ENCODE measurements at places on chromosomes 4 and X.

DNA sequence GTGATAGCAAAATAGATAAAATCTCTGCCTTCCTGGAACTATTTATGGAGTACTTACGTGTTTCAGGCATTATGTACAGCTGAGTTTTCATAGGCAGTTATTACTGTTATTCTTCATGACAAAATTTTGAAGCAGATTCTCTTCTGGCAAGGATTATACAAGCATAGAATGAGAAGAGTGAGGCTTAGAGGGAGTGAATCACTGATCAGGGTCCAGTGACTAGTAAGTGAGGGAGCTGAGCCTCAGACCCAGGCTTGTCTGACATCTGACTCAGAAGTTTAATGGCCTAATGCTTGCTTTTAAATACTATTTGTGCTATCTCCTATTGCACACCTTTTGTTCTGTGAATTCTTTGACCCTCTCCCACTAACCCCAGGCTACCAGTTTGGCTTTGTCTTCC, 110.6 kb downstream of the DTHD1 start:
- DNase-seq = no peak

DNA sequence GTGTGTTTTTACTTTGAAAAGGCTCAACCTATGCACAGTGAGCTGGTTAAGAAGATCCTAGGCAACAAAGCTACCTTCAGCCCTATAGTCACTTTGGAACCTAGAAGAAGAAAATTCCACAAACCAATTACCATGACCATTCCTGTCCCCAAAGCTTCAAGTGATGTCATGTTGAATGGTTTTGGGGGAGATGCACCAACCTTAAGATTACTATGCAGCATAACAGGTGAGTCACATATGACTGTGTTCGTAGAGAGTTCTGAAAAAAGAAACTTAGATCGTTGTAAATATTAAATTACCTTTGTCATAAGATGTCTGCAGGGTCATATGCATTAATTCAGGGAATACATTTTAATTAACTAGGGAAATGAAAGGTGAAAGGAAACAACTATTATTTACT, 287.1 kb downstream of the ANK2 start:
- no peak for DNase-seq

DNA sequence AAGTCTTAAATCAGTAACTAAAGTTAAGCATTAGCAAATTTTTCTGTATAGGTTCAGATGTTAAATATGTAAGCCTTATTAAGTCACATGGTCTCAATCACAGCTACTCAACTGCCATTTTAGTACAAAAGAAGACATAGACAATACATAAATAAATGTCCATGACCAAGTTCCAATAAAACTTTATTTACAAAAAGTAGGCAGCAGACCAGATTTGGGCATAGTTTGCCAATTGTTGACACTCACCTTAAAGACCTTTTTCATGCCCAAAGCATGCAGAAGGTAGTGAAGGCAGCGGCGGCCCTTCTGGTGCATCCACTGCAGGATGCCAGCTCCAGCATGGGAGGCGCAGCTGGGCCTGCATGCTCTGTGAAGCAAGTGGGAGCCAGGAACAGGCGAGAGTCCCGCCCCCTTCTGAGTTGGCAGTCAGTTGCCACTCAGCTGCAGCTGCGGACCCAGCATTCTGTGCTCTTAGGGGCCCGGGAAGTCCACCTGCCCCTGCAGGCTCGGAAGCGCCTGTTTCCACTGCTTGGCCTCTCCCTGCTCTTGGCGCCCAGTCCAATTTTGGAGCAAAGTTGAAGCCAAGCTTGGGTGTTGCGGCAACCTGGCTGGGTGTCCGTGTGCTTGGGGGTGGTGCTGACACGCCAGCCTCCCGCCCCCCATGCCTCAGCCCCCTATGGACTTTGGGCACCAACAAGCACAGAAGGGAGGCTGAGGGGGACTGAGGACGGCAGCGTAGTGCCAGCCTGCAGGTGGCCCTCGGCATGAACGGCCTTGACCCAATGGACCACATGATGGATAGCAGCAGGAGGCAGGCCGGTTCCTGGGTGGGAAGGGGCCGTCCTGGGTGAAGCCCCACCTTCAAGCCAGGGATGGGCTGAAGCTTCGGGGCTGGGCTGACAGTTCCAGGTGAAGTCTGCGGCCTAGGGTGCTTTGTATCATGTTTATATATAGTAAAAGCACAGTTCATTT, 42.4 kb upstream of the PABPC4L start:
- DNase-seq = no peak

GRCh38 chrX:55127692-55128091, 38.9 kb downstream of the PAGE2 start:
- DNase-seq = no peak

DNA sequence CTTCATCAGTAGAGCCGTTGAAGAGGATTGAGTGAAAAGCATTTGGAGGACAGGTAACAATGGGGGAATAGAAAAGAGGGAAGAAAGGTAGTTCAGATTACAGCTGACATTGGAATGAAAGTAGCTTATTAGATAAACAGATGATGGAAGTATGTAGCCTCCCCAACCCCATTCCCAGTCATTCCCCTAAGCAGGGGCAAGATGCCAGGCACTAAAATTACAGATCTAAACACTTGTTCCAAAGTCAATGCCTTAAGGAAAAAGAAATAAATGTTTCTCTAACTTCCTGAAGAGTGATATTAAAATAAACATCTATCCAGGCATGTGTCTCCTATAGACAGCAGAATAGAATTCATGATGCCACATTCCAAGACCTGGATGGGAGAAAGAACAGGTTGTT, 350.8 kb downstream of the PDGFC start:
- DNase-seq = no peak

DNA sequence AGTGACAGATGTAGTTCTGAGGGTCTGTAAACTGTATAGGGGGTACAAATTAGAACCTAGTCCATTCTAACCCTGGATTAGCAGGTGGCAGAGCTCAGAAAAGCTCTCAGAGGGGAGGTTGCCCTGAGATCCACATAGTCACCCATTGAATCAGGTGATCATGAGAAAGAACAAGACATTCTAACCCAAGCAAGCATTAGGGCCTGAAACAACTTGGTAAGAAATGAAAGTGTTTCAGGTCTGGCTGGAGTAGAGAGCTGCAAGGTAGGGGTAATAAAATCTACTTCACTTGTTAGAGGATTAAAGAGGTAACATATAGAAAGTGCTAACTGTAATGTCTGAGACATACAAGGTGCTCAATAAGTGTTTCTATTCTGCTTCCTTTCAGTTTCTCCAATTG, 8.8 kb upstream of the BMP2K start:
- no peak for DNase-seq

GRCh38 chr4:101126059-101126458, 221.3 kb downstream of the PPP3CA start:
- DNase-seq = no peak

DNA sequence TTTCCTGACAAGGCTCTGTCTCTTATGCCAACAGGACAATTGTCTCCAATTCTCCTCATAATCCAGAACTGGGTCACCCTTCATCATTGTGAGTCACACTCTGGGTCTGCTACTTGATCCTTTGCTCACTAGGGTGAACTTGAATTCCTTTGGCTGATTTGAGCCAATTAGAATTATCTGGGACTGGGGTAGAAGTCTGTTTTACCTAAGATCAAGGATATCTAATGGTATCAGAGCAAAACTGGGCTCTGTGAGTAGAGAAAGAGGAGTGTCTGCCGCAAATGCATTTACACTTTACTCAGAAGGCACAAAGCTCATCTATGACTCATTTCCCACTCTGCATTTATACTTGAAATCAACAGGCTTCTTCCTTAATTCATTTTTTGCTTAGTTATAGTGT, 72.6 kb downstream of the PITX2 start:
- DNase-seq = no peak

GRCh38 chr4:14608630-14609029, 393.7 kb upstream of the CPEB2 start:
- DNase-seq = no peak

DNA sequence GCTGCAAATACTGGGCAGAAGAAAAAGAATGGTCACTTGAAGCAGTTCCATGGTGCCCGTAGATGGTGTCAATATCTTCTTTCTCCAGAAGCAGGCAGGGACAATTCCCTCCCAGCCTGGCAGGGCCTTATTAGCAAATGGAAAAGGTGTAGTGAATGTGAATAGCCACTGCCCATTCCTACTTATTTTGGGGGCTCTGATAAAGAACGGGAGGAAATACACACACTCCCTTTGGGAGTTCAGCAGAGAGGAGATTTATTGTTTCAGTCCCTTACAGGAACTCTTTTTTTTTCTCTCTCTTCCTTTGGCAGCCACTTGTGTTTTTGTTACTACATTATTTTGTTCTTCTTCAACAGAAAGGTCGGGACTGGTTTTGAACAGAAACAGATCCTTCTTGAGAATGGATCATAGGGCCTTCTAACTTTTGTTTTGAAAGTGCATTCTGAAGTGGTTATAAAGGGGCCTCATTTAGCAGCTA, at the start of gene EMCN:
EMCN (minus strand) TSS at position 159 of the 478 bp plus-strand sequence; CDS start at position 51, 108 bp downstream.
- no peak for DNase-seq

DNA sequence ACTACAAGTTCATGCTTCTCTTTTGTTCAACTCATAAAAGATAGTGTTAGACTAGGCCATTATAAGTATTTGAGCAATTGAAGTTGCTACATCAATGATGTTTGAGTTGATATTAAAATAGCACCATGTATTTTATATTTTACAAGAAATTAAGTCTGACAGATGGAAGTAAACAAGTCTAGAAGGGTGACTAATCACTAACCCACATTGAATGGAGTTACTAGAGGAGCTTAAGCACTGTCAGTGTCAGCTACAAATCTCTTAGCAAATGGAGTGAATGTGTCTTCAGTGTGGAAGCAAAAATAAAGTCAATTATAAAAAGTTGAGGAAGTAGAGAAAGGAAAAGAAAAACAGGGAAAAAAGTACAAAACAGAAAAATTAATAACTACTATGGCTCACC, 592.5 kb downstream of the PCDH18 start:
- DNase-seq = no peak

DNA sequence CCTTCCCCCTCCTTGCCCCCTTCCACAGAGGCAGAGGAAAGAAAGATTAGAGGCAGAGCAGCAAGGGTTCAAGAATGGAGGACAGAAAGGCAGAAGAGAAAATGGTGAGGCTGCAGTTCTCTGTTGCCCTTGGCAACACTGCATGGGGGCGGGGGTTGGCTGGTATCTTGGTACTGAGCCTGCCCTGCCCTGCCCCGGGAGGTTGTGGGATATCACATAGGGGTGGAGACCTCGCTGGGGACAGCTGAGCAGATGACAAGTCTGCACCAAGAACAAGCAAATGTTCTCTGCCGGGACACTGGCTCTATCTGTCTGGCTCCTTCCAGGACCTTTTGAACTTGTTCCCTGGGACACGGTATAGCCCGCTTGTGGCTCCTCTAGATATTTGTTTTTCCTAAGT, 39.8 kb downstream of the NHS start:
- DNase-seq = no peak

Data from Jurkat, Clone E6-1 (cell line).